ENCODE measurements at places on chromosomes 13 and 19.

- no peak for DNase-seq
Measured at GRCh38 chr13:23411220-23411619, 22.3 kb downstream of the SACS start.

GRCh38 chr13:57558051-57558467 lies 73.5 kb upstream of the PCDH17 start:
- DNase-seq: no peak

- no peak for DNase-seq
Measured at GRCh38 chr19:38735257-38735686, 9.0 kb downstream of the CAPN12 start.

DNA sequence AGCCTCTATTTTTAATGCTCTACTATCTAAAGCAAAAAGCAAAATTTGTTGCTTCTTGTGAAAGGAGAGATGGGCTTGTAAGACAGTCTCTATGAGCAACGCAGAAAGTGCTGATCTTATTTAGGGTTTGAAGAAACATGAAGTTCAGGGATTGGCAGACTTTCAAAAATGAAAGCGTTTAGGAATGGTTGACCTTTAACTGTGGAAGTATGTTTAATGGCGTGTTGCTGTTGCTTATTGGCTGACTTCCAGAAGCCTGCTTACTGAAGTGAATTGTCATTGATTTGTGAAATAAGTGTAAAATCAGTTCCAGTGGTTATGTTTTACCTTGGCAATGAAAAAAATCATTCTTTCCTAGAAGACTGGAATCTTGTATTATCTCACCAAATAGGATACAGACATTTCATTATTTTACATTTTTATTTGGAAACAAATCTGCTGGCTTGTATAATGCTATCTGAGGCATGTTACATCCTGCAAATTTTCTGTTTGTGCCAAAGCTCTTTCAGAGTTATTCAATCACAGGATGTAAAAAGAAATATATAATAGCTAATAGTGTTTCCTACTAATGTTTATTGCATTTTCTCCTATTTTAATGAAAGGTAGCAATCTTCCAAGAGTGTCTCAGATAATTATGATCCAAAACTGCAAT lies 221.3 kb upstream of the SLITRK6 start:
- no peak for DNase-seq
